ENCODE measurements at places on chromosomes 2 and 18.
A peak's percentile ranks its signal among the peaks of the same experiment; 100 is the strongest.

DNA sequence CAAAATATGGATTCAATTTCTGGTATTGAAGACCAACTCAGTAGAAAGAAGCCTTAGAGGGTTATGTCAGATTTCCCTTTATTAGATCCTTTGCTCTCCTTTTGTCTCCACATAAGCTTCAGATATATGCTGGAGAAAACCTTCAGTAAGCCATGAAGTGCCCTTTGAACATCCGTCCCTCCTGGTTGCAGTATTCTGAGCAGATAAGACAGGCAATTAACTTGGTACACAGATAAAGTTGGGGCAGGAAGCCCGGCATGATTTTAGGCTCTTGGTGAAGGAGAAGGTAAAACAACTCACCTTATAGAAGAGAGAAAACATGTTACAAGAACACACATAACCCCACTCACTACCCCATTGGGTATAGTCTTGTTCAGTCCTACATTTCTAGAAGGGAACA, 76.4 kb downstream of the SRD5A2 start:
- DNase-seq = no peak

DNA sequence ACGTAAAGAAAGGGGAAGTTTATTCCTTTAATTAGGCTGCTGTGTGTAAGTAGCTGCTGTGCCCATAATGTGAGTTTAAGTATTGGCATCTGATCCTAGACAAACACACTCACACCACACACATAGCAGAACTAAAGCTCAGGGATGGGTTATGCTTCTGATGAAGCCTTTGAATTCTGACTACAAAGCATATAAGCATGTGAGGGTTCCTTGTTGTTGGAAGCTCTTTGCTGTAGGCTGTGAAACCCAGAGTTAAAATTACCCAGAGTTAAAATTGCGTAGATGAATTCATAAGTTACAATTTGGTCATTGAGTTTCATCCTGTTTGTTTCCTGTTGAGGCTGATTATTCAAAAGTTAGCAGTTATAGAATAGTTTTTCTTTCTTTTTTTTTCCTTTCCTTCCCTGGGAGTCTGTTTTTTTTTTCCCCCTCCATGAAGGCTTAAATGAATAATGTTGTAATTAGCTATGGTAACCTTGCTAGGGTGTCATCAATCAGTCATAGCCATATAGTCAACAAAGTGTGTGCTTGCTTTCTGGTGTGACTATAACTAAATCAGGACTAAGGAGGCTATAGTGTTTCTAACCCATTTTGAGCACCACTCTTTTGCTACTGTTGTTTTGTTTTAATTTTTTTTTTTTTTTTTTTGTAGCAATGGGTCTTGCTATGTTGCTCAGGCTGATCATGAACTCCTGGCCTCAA, 426.1 kb downstream of the PARD3B start:
- no peak for DNase-seq

DNA sequence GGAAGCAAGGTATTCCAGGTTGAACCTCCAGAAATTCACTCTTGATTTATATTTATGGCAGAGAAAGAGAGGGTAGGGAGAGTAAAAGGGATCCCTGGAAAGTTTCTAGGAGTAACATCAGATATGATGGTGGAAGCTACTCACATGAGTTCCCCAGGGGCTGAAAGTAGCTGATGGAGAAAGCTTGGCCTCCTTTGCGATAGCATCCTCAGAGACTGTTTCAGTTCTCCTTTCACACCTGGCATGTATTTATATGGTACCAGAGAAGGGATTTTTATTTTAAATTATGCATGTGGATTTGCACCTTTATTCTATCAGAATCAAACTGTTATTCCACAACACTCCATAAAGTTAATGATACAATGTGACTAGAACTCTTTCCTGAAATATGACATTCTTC, 126.3 kb upstream of the OSR1 start:
- no peak for DNase-seq

GRCh38 chr2:31384351-31384750, 30.2 kb downstream of the XDH start:
- DNase-seq = no peak

GRCh38 chr2:172849519-172850217, 114.0 kb downstream of the RAPGEF4 start:
- no peak for DNase-seq

GRCh38 chr2:209726311-209726710, 45.3 kb upstream of the UNC80 start:
- no peak for DNase-seq

GRCh38 chr2:135863233-135863632, 13.0 kb downstream of the MCM6 start:
- no peak for DNase-seq

GRCh38 chr2:162013514-162014475, 60.2 kb downstream of the DPP4 start:
- peak; percentile 61 for DNase-seq

- no peak for DNase-seq
Observed at GRCh38 chr18:41004324-41004723, 950.7 kb upstream of the PIK3C3 start.

- DNase-seq = no peak
Observed at GRCh38 chr18:50654658-50655550, 95.0 kb downstream of the MAPK4 start.

GRCh38 chr18:63444580-63444979, 22.3 kb upstream of the VPS4B start:
- DNase-seq = peak; percentile 91

DNA sequence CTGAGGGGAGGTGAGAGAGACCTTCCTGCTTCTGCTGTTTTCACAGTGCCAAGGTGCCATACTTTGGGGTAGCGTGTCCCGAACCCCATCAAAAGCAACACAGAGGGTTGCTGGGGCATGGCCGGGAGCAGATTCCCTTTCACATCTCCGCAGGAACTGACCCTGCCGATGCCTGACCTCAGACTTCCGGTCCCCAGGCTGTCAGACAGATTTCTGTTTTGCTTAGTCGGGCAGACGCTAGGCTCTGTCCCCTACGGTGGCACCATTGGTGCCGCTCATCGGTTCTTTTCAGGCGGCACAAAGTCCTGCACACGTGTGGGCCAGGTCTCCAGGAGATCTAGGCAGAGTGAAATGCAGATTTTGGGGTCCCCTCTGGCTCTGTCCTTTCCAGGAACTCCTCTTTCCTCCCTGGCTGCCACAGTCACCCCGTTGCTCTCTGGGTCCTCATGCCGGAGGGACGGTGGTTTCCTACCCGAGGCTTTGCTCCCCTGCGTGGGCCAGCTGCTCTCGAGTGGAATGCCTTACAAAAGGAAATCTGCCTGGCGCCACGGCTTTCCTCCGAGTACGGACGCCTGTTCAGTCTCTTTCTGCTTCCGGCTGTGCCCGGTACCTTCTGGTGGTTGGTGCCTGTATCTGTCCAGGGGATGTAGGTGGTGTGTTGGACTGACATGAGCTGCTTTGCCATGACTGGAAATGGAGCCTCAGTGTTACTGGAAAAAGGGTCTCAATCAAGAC, 39.3 kb downstream of the RTP5 start:
- no peak for DNase-seq

DNA sequence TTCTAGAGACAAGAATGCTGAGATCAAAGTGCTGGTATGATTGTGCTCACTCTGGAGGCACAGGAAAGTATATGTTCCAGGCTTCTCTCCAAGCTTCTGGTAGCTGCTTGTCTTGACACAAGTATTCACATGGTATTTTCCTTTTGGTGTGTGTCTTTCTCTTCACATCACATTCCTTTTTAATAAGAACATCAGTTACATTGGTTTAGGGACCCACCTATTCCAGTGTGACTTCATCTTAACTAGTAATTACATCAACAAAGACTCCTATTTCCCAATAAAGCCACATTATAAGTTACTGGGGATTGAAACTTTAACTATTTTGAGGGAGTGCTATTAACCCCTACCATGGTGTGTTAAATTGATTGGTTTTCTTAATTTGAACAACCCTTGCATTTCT, 119.1 kb downstream of the FSIP2 start:
- DNase-seq = no peak

DNA sequence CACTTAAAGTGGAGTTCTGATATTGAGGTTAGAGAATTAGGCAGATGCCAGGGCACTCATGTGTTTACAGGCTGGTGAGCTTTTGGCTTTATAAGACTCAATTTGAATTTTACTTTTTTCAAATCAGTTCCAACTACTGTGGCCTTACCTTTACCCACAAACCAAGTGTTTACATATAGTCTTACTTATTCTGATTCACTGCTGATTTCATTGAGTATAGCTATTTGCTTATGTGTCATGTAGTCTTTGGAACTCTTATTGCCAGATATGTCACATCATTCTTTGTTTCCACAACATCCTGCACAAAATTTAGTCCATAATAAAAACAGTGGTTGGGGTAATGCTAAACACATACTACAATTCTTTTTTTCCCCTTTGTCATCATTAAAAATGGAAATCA, 96.5 kb downstream of the XIRP2 start:
- DNase-seq = no peak

DNA sequence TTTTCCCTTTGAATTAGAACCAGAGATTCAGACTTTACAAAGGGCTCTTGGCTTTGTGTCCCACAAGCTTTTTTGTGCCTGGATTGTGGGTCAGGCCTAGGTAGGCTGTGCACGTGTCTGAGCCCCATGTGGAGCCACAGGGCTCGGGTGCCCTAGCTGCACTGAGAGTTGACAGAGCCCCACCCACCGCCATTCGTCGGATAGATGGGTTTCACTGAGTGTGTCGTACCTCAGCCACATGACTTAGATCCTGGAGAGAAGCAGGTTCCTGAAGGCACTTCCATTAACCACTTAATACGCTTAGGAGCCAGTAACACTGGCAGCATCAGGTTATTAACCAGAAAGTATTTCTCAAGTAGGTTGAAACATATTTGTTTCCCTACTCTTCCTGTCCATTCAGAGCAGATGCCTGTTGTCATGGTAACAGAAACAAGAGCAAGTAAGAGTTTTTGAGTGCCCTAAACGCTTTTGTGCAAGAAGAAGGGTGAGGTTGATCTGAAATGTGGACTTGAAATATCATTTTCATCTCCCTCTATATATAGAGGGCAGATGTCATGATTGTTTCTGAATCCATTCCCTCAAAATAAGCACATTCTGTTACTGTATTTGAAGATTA, 30.0 kb downstream of the ADCYAP1 start:
- DNase-seq = no peak

GRCh38 chr2:235855011-235855410, 313.2 kb downstream of the GBX2 start:
- DNase-seq = no peak

DNA sequence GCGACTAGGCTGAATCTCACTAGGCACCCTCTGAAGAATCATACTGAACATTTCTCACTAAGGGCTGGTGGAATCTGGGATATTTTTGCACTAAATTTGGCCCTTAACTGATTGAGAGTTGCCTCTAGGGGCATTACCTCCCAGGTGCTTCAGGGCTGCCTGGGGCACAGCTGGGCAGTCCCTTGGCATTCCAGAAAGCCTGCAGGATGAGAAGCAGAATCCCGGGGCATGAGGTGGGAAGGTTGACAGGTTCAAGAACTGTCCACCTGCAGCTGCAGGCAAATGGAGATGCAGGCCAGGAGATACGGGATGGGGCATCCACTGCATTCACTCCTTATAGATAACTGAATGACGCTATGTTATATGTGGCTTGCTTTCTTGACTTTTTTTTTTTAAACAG, 7.4 kb downstream of the RESP18 start:
- DNase-seq = no peak

- DNase-seq = no peak
Observed at GRCh38 chr2:66110086-66110485, 324.8 kb upstream of the MEIS1 start.

DNA sequence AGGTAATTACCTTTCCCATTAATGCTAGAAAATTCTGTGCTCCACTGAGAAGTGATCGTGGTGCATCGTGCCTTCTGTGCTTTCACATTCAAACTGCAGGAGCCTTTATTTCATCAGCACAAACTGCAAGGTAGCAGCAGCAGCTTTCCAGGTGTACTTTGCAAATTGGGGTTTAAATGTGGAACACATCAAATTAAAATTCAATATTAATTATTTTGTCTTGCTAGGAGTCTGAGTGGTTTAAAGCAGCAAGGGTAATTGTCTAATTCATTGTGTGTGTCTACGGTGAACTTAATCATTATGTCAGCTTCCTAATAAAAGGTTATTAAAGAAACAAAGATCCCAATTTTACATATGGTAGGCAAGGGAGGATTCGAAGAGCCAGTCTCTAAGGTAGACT, 180.8 kb upstream of the ATP5MC3 start:
- no peak for DNase-seq

DNA sequence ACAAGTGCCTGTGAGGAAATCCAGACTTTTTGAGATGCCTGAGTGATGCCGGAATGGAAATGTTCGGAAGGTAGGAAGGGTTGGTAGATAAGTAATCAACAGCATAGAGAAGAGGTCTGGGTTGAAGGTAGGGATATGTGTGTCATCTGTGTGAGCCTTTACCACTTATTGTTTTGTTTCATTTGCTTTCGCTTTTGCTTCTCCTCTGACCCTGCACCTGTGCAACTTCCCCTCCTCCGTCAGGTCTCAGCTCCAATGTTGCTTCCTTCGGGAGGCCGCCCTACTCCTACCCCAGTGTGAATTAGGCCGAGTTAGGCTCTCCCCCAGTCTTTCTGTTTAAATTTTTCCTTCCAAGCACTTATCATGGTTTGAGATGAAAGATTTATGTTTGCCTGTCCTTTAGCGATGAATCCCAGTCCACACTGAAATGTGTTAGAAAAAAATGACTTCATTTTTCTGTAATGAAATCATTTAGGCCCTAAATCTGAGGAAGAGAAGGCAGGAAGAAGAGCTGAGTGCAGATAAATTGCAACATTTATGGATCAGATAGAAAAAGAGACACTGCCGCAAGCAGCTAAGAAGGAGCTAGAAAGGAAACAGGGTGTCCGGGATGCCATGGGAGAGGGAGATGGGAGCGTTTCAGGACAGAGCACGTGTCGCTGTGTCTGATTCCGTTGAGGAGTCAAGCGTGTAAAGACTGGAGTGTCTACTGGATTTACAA, 139.6 kb upstream of the PELI1 start:
- no peak for DNase-seq

GRCh38 chr2:30733876-30734520, 73.2 kb downstream of the CAPN13 start:
- no peak for DNase-seq

GRCh38 chr18:37565101-37565976, at the start of gene CELF4:
CELF4 (minus strand) TSS chr18:37565798.
- DNase-seq = no peak

DNA sequence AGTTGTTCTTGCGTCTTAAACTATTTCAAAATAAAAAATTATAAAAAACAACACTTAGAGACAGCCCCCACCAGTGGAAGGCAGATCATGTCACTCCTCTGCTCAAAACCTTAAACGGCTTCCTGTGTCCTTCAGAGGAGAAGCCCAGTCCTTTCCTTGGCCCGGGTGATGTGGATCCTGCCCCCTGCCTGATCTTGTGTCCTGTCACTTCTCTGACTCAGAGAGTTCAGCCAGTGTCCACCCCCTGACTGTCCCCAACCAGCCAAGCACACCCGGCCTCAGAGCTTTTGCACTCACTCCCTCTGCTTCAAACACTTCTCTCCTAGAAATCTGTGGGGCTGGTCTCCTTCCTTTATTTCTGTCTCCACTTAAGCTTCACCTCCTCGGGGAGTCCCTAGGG, 35.4 kb downstream of the TOGARAM2 start:
- no peak for DNase-seq

- no peak for DNase-seq
Observed at GRCh38 chr2:118089139-118089800, 999 bp downstream of the INSIG2 start.

All from SIG-M5 (cell line).